ENCODE measurements at places on chromosomes 7 and 10. TPM values are rescaled to one million over a fixed set of nuclear protein-coding genes. Genes with fewer than 3 reads are reported as not detected.
A peak's percentile ranks its signal among the peaks of the same experiment; 100 is the strongest.

The PILRA gene
- total RNA-seq = 0.80 TPM

The NUTM2E gene
- 0.11 TPM for total RNA-seq

The PODXL gene
- 0.48 TPM for total RNA-seq

The VSTM2A gene
- not detected for total RNA-seq

The BHLHA15 gene
- total RNA-seq = 0.23 TPM

The UNCX gene
- not detected for total RNA-seq

The SKIDA1 gene
- 0.32 TPM for total RNA-seq

The CCZ1B gene
- total RNA-seq = 42.4 TPM

The PRF1 gene
- 28.6 TPM for total RNA-seq

The H2BK1 gene
- not detected for total RNA-seq

The CPA4 gene
- not detected for total RNA-seq

The OR2A12 gene
- total RNA-seq = not detected

DNA sequence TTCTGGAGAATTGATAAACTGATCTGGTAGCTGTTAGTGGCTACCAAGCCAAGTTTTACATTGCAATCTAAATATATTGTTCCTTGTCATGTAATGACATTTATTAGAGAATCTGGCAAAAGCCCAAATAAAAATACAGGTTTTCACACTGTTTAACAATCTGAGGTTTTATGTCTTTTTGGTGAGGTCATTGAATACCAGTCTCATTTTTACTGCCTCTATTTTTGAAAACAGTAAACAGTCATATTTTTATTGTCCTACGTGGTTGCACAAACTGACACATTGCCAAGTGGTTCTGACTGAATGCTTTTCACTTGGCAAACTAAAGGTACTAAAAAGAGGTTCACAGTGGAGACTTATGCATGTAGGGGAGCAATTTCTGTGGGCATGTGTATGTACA lies 157.5 kb downstream of the PRKG1 start:
- DNase-seq = no peak

GRCh38 chr10:6212806-6213205 lies 10.1 kb downstream of the PFKFB3 start:
- DNase-seq = no peak

DNA sequence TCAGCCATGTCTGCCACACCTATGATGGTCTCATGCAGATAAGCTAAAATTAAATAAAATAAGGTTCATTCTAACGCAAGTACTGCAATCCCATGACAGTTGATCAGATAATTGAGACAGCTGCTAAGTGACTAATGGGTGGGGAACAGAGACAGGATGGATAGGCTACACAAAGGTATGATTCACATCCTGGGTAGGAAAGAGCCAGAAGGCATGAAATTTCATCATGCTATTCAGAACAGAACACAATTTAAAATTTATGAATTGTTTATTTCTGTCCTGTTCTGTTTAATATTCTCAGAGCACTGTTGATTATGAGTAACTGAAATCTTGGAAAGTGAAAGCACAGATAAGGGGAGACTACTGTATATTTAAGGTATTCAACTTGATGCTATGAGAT lies 381.8 kb upstream of the SORCS1 start:
- DNase-seq = no peak

DNA sequence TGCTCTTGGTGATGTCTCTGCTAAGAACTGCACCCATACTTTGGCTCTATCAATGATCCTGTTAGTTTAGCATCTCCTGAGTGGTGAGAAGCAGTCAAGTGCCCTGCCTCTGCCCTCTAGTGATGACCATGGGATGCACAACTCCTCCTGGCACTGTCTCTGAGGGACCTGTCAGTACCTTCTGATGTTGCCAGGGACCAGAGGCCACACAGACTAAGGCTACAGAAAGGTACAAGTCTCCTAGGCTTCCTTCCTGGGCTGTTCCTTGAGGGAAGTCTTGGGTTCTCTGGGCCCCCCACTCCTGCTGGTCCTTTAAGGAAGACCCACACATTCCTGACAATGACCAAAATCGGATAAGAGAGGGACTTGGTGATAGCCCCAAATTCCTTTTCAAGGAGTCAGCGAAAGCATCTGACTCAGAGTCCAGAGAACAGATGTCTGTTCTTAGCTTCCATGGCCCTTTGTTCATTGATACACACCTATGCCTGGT lies 15.3 kb downstream of the NKX2-3 start:
- peak; percentile 48 for DNase-seq

GRCh38 chr7:155962191-155962967 lies 150.1 kb upstream of the SHH start:
- DNase-seq = peak; percentile 78

- no peak for DNase-seq
Measured at GRCh38 chr10:33556620-33557019, 222.2 kb upstream of the NRP1 start.

- no peak for DNase-seq
Measured at GRCh38 chr7:130740606-130741005, 6.6 kb upstream of the KLF14 start.

- DNase-seq = no peak
Measured at GRCh38 chr7:158858592-158859503, 2.5 kb downstream of the DYNC2I1 start.

DNA sequence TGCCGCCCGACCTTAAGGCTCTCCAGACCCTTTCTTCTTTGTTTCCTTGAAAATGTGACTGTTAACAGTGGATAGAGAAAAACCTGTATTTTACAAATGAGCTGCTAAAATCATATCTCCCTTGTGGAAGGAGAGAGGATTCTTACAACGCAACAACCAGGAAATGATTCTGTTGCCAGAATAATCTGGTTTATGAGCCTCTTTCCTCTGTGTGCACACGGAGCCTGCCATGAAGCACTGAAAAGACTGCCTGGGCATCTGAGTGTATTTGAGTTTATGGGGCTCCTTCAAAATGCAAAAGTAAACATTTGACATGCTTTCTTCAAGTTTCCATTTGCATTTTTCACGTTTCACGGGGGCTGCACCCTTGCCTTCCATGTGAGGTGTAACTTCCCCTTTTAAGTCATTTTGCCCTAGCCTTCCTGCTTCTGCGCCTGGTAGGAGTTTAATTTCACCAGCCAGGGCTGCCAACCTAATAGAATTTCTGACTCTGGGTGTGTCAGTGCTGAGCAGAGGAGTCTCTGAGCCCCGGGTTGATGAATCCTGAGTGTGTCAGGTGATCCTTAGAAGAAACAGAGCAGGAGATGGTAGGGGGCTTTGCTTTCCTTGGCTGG lies 101.2 kb downstream of the GRB10 start:
- DNase-seq = no peak

DNA sequence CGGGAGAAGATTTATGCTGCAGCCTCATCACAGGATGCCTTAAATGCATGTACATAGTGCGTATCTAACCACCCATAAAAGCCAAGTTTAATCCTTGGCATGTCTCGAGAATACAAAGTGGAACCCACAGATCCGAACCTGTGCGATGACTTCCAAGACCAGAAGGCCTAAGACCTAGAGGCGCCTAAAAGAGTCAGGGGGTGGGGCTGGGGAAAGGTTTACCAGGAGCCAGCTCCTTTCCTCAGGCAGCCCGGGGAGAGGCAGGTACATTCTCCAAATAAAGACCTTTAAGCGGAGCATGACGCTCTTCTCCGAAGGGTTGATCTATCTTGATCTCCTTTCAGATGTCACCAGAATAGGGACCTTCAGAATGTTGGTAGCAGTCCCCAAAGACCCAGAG lies 9.7 kb downstream of the SP8 start:
- no peak for DNase-seq

DNA sequence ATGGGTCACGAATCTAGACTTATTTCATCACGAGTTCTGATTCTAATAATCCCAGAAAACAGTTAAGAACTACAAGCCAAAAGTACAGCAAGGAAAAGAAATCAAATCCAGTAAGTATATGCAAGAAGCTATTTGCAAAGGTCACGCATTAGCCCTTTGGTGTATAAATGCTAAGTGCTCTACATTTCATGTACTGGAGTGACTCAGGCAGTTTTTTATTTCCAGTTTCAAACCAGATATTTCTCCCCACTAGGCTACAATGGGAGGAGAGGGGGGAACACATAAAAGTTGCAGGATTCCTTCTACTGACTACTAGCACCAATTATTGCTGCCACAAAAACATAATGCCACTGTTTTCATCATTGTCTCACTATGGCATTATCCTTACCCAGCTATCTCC lies 148.0 kb downstream of the NRCAM start:
- no peak for DNase-seq

- peak; percentile 63 for DNase-seq
Measured at GRCh38 chr7:155490697-155491628, 33.0 kb downstream of the EN2 start.

DNA sequence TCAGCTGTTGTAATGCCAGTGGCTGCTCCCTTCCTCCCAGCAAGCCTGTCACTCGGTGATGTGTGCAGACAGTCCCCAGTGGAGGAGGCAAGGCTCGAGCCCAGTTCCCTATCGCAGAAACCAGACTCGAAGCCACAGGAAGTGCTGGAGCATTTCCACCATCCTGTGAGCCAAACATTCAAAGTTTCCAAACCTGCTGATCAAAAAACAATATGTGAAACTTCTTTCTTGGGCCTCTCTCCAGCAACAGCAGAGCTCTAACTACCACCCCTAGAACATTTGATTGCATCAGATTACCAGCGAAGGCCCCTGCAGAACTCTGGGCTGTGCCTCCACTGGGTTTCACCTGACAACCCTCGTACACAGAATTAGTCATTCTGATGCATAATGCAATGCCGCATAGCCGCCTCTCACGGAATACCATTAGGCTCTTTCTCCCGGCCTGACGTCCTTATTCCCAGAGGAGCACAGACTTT lies 94.0 kb downstream of the ELMO1 start:
- DNase-seq = peak; percentile 86

DNA sequence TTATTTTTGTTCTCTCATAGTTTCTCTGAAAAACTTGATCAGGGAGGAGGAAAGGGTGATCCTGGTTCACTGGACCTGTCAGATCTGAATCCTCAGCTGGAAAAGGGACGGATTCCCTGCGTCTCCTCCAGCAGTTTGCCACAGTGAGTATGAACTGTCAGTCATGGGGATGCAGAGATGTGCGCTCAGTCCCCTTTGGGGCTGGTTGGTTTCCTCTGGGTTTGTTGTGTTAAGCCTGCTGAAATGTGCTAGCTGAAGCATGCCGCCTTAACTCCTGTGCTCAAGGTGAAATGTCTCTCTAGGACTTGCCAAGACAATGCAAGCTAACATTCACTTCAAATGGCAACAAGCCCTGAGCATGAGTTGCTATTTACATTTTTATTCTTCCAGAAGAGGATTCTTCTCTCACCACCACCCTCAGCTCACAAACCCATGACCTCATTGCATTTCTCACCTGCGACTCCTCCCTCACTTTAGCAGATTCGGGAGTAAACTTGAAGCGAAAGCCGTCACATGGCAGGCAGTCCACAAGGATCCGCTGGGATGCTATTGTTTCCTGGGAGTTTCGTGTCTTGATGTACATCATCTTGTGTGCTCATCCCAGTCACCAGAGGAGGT lies 192.9 kb upstream of the FZD8 start:
- no peak for DNase-seq

Data from activated CD4-positive, alpha-beta T cell treated with anti-CD3 and anti-CD28 coated beads for 36 hours (primary cell).